ENCODE measurements at places on chromosomes 3 and 15. TPM values are rescaled to one million over a fixed set of nuclear protein-coding genes. Genes with fewer than 3 reads are reported as not detected.

- DNase-seq: no peak
Observed at GRCh38 chr3:134067531-134068161, 37.9 kb upstream of the SLCO2A1 start.

TMA7 gene
- total RNA-seq: 345 TPM

DNA sequence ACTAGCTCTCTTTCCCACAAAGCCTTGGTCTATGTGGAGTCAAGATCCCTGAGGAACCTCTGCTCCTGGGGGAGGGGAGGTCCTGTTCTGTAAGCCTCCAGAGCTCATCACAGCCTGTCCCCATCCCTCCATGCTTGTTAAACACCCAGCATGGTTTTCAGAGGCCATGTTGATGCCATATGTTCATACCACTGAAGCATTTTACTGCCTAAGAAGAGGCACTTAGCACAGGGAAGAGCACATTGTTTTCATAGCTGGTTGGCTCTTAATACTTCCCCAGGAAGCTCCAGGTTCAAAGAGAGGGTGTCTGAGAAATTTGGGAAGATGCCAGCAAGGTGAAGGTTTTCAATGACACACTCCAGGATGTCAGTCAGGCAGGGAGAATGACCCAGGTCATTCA lies 25.6 kb downstream of the CPNE4 start:
- no peak for DNase-seq

DNA sequence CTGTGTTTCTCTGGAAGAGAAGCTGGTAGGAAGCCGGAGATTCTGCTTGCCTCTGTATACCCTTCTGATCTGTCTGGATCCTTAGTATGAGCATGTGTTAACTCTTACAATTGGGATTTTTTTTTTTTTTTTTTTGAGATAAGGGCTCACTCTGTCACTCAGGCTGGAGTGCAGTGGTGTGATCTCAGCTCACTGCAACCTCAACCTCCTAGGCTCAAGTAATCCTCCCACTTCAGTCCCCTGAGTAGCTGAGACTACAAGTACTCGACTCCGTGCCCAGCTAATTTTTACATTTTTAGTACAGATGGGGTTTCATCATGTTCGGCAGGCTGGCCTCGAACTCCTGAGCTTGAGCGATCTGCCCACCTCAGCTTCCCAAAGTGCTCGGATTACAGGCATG lies 44.5 kb downstream of the RPN1 start:
- no peak for DNase-seq

CIDEC gene
- total RNA-seq: 20.4 TPM

DNA sequence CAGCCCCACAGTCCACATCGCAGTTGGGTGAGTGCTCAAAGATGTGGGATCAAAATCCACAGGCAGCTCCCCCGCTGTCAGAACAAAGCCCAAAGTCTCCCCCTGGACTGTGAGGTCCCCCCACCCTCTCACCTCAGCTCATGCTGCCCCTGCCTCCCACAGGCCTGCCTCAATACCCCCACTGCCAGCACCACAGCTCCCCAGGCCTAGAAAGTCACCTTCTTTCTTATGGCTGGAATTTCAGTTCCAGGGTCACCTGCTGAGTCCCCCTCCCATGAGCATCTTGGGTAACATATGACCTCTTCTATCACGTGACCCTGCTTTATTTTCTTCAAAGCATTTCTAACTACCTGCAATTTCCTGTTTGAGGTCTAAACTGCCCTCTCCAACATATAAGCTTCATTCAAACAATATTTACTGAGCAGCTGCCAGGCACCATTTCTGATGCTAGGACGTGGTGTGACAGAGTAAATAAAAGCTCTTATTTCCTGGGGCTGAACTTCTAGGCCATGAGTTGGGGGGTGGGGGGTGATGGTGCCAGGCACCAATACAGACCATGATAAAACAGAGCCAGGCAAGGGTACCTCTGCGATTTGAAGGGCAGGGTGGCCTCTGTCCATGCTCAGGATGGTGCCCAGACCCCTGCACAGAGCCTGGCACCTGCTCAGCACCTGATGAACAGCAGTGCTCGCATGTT lies 2.4 kb upstream of the TMEM89 start:
- DNase-seq: no peak

DNA sequence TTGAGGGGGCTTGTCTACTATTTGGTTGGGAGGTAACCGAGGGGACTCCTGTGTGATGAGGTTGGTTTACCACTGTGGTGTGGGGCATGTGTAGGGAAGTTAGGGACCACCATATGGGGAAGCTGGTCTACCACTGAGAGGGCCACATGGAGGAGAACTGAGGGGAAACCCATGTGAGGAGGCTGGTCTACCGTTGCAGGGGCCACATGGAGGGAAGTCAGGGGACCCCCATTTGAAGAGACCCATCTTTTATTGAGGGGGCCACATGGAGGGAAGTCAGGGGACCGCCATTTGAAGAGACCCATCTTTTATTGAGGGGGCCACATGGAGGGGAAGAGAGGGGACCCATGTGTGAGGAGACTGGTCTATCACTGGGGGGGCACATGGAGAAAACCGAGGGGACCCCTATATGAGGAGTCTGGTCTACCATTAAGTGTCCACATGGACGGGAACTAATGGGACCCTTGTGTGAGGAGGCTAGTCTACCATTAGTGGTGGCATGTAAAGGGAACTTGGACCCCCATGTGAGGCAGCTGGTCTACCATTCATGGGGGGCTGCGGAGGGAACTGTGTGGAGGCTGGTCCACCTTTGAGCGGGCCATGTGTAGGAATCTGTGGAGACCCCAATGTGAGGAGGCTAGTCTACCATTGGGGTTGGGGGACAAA lies 165.5 kb downstream of the FBLN2 start:
- peak; percentile 2 for DNase-seq

GRCh38 chr3:99895703-99896441 lies 78.2 kb downstream of the CMSS1 start:
- DNase-seq: peak; percentile 66

- DNase-seq: no peak
Observed at GRCh38 chr3:101890716-101891115, 41.4 kb downstream of the NFKBIZ start.

LRRIQ4 gene
- total RNA-seq: not detected

GRCh38 chr15:29550834-29551465 lies 271.3 kb downstream of the TJP1 start:
- DNase-seq: no peak

CCK gene
- not detected for total RNA-seq

CCDC33 gene
- 0.32 TPM for total RNA-seq

STRA6 gene
- 13.6 TPM for total RNA-seq

DNA sequence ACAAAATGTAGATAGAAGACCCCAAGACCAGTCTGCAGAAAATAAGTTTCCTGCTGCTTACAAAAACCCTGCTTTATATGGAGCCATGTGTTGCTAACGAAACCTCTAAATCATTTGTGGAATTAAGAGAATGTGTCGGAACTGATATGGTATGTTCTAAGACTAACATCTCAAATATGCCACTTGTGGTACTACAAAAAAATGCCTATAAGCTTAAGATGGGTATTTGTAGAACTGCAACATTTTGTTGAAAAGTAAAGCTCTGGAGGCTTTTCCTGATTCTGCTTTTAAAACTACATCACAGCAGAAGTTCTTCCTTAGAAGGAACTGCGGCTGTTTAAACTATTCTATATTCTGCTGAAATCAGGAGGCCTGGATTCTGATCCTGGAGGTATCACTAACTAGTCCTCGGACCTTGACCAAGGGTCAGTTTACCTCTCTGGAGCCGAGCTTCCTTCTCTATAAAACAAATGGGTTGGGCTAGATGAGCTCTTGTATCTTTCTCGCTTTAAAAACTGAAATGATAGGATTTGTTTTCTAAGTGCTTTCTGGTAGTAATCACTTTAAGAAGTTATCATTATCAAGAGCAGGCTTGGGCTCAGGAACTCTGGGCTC lies 74.9 kb downstream of the RAD18 start:
- no peak for DNase-seq

LOXL1 gene
- 35.6 TPM for total RNA-seq

GRCh38 chr15:39627451-39628143 lies 46.7 kb downstream of the THBS1 start:
- DNase-seq: no peak

DNA sequence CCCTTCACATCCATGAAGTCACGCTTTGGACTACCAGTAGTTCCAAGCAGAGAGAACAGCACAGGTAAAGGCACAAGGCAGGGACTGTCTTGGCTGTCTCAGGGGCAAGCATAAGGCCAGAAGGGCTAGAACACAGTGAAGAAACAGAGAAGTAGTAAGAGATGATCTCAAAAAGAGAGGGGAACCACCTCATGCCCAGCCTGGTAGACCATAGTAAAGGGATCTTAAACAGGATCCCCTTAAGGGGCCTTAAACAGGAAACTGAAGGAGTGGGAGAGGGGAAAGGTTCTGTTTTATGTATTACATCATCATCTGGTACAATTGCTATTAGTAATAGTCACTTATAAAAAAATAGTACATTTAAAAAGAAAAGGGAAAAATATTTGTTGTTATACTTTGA lies 25.8 kb downstream of the P2RY1 start:
- no peak for DNase-seq

DNA sequence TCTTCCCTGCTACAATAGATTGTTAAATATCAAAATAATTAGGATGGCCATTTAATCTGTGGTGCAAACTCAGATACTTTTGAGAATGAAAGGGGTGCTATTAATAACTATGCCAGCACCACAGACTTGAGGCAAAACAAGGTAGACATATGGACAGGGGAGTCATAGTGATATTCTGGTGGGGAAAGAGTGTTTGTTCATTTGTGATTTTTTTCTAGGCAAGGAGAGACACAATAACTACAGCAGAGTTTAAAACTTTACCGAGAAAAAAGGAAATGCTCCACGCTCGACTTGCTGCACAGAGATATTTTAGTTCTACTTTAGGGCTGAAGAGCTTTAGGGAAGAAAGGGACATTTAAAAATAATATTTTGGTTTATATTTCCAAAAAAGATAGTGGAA lies 611.2 kb upstream of the GRM7 start:
- DNase-seq: no peak

GRCh38 chr3:175274474-175275218 lies 415.5 kb downstream of the NAALADL2 start:
- no peak for DNase-seq

LRTM1 gene
- total RNA-seq: not detected

INKA1 gene
- 5.1 TPM for total RNA-seq

GRCh38 chr15:95840004-95840403 lies 490.5 kb upstream of the NR2F2 start:
- peak; percentile 26 for DNase-seq

MINAR1 gene
- 1.3 TPM for total RNA-seq

DNA sequence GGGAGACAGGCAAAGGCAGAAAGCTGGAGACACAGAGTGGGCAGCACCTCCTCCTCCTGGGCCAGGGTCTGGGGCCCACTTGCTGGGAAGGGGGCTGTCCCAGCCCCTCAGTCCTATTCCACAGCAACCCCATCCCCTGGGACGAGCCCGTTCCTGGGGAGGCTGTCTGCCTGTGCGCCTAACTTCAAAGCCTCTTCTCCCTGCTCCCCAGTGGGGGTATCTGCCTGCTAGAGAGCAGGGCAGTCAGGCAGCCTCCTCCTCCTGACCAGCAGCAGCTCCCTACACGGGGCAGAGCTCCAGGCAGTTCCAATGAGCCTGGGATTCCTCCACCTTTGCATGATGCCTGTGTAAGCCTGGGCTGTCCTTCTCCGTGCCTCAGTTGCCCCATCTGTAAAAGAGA lies 6.9 kb downstream of the PTH1R start:
- no peak for DNase-seq

ACAN gene
- total RNA-seq: 0.16 TPM

DNA sequence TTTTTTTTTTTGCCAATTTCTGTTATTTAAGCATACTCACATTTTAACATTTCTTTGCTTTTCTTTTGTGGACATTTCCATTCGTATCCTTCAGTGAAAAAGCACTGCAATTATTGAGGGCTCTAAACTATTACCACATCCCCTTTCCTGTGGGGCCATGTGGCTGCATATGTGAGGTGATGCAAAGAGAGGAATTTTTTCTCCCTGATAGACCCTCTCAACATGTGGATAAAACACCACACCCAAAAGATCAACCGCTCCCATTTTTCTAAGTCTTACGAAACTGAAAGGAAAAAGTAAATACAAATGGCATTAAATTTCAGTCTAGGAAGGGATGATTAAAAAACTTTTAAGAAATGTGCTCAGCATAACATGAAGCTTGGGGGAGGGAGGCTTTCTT lies 68.8 kb downstream of the DNAJC13 start:
- DNase-seq: no peak

- DNase-seq: no peak
Observed at GRCh38 chr3:11915621-11916424, 69.1 kb upstream of the TAMM41 start.

DNA sequence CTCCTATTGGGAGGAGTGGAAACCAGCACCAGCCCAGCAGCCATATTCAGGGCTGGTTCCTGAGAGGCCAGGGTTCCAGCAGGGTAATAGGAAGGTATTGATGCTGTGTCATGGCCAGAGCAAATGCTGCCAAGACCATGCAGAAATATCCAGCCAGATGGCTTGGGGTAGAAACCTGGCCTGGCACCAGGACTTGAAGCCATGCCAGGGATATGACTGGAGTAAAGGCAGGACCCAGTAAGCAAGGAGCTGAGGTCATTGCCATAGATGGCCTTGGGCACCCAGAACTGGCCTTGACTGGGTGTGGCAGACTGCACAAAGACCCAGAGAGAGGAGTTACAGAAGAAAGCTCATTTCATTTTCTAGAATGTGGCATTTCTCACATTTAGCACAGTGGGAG lies 257.6 kb upstream of the GOLGA6L4 start:
- no peak for DNase-seq

CPLX3 gene
- total RNA-seq: not detected

DNA sequence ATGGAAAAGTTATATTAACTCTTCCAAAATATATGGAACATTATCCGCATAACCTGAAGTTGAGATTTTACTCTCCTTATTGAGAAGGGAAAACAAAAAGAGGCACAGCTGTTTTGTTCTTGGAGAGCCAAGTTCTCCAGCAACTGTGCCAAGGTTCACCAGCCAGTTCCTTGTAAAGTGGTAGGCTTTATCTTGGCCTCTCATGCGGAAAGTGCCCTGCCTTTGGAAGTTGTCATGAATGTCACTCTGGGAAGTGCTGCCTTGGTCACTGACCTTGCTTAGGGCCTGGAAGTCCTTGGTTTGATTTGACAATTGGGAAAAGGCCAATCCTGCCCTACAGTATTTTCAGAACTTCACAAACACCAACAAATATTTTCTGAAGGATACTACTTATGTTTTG lies 44.2 kb upstream of the THRB start:
- no peak for DNase-seq

DNA sequence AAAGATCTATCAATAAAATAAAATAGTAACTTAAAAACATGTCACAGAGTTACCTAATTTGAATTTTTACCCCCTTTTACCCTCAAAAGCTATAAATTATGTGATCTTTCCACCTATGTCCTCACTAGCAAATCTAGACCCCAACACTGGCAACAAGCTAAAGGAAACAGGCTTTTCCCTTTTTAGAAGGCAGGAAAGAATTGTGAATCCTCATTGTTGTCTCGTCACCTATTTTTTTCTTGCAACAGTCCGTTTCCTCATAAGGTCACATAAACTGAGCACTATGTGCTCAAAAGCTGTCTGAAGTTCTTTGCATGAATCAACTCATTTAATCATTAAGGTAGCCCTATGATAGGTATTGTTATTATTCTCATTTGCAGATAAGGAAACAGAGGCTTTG lies 34.6 kb upstream of the DAZL start:
- no peak for DNase-seq

GRCh38 chr3:78644847-78645246 lies 1123.0 kb downstream of the ROBO1 start:
- DNase-seq: no peak

- no peak for DNase-seq
Observed at GRCh38 chr15:68487087-68487843, 55.3 kb upstream of the ITGA11 start.
